ENCODE measurements at places on chromosomes 11 and 22.

DNA sequence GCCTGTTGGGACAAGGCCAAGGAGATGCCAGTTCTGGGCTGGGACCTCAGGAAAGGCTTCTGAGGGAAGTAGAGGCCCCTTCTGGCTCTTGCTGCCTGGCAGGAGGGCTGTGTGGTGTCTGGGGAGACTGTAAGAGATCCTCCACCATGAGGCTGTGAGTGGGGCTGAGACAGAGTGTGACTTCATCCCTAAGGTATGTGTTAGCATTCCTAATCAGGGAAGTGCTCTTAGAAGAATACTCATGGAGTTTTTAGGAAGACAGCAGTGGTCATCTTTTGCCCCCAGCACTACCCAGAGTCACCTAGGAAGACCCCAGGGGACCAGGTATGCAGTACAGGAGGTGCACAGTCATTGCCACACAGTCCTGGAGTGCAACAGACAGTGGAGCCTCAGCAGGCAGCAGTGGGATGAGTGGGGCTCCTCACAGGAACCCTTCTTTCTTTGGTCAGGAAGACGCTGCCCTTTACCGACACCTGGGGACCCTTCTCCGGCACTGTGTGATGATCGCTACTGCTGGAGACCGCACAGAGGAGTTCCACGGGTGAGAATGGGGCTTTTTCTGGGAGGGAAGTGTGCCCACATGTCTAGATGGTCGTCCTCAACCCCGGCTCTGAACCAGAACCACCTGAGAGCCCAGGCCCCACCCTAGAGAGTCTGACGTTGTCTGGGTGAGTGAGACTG lies 2.8 kb downstream of the RIC8A start:
- no peak for DNase-seq

GRCh38 chr11:130592056-130592455 lies 143.6 kb downstream of the ADAMTS15 start:
- DNase-seq, result no peak

- DNase-seq, result no peak
Observed at GRCh38 chr11:70541699-70542098, 143.4 kb downstream of the CTTN start.

GRCh38 chr22:37559901-37560607 lies at the start of gene CDC42EP1:
Gene CDC42EP1 (plus strand): TSS chr22:37560480. CDS start chr22:37566350, 5,870 bp downstream.
- DNase-seq, result no peak

DNA sequence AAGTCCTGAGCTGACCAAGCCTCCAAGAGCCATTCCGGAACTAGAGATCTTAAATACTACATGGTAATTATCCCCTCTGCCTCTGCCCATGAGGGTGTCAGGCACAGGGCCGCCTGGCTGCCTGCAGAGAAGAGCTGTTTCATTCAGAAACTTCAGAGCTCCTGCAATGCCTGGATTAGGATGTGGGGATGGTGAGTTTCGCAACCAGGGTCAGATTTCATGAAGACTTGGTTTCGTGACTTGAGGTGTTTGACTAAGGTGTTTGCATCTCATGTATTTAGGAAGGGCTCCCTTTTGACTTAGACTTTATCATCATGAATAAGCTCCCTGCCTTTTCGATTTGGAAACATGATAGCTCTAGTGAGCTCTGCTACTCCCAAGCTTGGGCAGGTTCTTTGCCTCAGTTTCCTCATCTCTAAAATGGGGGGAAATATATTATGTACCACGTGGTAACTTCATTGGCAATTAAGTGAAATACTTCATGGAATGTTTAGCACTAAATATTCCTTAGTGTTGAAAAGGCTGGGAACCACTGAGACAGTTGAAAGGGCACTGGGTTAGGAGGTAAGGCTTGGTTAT lies 9.1 kb downstream of the TIMP3 start:
- DNase-seq, result no peak

DNA sequence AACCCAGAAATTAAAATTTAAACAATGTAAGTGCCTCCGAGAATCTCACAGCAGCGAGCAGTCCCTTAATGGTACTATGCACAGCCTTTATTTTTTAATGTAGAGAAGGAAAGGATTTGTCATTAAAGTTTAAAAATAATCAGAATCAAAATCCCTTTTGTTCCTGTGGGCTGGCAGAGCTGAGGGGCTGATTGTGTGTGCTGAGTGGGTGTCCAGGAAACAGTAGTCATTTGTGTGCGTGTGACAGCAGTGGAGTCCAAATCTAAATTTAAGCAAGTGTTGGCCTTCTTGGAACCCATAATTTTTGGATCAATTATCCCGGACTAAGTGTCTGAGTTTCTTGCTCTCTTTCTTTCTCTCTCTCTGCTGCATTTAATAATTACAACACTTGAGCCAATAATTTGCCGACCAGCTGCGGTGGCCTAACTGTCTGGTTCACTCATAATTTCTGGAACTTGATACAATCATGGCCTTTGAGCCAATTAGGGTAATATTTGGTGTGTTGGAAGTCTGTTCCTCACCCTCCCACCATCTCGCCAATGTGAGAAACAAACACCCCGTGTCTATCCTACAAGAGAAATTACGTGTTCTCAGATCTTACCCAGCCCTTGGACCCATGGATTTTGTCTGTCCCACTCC lies 528.0 kb downstream of the SOX6 start:
- DNase-seq, result no peak

DNA sequence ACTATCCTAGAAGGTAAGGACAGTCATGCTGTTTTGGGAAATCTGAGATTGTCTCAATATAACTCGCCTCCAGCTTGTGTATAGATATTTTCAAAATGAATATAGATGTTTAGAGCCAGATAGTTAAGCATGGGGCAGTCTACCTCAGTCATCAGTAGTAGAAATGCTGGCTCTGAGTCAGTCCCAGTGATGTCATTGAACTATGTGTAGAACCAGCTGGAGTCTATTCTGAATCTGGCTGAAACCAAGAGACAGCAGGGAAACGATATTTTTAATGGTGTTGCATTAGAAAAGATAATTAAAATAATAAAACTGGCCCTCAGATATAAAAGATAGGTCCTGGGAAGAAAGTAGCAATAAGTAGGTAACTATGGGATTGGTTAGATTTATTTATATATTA lies 25.9 kb downstream of the PIWIL4 start:
- DNase-seq, result no peak

- no peak for DNase-seq
Observed at GRCh38 chr11:41970681-41971080, 511.2 kb upstream of the LRRC4C start.

DNA sequence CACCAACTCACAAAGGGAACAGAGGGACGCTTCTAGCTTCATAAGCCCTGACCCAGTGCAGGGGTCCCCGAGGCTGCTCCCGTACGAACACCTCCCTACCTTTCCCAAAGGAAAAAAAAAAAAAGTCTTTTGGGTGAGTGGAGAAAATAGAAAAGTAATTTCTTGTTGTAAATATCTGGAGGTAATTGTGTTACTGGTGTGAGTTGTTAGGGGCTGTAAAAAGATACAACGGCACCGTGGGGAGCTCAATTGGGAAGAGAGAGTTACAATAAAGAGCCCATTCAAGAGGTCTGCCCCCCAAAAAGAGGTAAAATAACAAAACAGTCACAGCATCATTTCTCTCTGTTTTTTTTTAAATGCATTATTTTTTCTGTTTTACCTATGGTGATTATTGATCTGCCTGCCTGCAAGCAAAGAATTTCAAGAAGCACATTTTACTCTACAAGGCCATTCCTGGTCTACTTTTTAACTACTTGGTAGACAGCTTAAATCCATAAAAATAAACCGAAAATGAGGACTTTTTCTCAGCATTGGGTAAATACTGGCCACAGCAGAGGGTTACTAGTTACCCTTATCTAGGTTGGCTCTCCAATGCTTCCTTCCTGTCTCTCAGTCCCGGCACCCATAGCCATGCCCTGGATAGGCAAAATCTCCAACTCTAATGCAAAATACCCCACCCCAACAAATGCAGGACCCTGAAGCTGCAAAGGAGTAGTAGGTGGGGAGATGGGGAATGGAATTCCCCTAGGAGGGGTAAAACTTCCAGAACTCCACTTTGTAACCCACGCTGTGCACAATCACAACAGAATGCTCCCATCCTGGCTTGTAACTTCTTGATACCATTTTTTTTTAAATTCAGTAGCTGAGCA lies 3.1 kb downstream of the PAX6 start:
- no peak for DNase-seq

DNA sequence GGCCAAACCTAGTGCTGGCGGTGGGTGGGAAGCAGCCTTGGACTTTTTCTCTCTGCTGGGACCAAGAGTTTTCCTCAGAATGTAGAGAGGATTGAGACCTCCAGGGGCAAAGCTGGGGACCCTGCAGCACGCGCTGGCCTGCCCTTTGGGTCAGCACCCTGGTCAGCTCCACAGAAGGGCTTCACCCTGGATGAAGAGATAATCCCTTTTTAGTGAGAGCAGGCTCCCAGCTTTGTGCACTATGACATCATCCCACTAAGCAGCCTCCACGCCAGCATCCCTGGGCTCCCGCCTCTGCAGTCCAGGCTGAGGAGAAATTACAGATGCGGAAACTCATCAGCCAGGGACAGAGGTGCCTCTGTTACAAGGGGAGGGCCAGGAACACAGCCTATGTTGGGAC lies 23.5 kb downstream of the DRICH1 start:
- no peak for DNase-seq

- peak; percentile 67 for DNase-seq
Observed at GRCh38 chr11:77473801-77474683, at the start of gene PAK1. Gene PAK1 (minus strand): TSS chr11:77474094. CDS start chr11:77392520, 81,574 bp downstream.

- DNase-seq, result no peak
Observed at GRCh38 chr22:20520093-20520511, 12.7 kb downstream of the MED15 start.

DNA sequence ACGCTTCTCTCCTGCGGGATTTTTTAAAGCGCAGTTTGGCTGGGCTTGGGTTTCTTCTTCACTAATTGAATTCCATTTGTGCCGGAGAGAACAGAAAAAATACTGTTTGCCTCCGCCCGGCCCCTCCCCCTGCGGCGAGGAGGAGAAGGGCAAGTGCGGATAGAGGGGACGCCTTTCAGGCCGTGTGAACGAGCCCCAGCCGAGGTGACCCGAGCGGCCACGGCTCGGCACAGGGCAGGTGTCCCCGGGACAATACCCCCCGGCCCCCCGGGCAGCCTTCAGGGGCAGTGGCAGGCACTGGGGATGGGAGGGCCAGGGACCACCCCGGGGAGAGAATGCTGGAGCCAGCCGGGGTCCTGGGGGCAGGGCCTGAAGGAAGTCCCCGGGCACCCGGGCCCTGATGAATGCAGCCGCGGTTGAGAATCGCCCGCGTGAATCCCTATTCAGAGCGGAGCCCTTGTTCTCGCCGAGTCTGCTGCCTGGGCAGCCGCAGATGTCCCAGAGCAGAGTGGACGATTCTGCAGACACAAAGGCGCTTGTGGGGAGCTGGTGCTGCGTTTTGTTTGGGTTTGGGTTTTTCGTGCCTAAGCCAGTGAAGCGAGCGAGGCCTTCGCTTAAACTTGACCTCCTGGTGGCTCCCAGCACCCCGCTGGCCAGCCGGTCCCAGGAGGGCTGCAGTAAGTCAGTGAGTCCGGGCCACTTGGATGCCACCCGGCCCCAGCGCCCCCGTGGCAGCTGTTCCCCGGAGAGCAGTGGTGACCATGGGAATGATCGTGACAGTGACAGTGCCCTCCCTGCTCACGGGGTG lies 96.0 kb downstream of the WNT7B start:
- no peak for DNase-seq

DNA sequence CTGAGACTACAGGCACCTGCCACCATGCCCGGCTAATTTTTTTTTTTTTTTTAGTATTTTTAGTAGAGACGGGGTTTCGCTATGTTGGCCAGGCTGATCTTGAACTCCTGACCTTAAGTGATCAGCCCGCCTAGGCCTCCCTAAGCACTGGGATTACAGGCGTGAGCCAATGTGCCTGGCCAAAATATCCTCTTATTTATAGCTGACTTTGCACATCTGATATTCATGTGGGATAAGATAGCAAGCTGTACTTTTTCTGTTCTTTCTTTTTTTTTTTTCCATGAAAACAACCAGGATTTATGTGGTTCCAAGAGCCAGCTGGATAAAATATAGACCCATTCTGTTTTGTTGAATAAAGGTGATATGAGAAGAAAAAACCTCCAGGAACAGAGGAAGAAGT lies 12.1 kb upstream of the XBP1 start:
- no peak for DNase-seq

DNA sequence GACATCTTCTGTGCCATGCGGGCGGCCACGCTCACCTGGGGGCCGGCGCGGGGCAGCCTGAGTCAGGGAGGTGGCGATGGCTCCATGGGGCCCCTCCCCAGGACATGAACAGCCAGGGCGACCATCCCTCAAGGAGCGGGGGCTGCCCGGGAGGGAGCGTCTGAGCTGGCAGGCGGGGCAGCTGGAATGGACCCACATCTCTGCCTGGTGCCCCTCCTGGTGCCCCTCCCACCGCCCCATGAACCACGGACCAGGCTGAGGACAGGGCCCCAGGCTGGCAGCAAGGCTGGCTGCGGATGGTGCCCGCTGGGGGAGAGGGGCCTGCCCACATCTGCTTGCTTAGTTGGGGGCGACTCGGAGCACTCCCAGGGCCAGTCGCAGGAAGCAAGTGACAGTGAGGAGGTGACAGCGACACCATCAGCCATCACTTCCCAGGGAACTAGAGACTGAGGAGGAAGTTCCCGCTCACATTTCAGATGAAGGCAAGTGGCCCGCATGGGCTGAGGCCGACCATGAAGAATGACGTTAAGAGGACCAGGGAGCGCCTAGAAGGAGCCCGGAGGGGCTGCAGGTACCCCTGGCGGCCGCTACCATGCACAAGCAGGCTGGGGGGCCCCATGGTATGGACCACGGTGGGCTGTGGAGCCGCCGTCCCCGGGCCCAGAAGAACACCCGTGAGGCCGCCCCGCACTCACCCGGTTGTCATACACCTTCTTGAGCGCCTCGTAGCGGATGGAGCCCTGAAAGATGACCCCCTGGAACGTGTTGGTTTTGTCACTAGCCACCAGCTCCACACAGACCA lies 37.3 kb downstream of the KIAA0930 start:
- no peak for DNase-seq

DNA sequence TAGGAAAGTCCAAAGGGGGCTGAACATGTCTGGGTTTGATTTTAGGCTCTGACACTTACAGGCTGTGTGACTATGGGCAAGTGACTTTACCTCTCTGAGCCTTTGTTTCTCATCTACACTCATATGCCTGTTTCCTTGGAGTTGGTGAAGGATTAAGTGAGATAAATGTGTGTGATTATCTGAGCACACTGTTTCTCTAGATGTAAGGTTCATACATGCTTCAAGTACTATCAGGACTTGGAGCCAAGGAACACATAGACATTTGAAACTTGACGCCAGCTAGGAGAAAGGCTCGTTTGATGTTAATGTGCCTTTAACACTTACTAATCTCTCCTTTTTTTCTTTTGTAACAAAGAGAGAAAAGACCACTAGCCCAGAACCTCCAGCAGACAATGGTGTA lies 9.7 kb downstream of the CRYBB1 start:
- DNase-seq, result no peak
